LNCaP clone FGC (cell line): ENCODE measurements at places on chromosomes 5 and 9.
A peak's percentile ranks its signal among the peaks of the same experiment; 100 is the strongest.

DNA sequence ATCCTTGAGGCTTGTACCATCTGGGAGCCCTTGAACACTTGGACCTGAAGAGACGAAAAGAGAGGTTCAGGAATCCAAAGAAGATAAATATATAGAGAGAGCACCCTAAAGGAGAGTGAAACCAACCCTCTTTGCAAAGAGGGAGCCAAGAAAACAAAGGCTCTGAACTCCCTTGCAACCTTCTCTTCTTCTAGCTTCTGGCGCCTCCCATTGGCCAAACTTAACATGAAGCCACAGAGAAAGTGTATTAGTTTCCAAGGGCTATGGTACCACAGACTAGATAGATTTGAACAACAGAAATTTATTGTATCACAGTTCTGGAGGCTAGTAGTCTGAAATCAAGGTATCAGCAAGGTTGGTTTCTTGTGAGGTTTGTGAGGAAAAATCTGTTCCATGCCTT lies 175.1 kb downstream of the HCN1 start:
- DNase-seq, result peak; percentile 2

DNA sequence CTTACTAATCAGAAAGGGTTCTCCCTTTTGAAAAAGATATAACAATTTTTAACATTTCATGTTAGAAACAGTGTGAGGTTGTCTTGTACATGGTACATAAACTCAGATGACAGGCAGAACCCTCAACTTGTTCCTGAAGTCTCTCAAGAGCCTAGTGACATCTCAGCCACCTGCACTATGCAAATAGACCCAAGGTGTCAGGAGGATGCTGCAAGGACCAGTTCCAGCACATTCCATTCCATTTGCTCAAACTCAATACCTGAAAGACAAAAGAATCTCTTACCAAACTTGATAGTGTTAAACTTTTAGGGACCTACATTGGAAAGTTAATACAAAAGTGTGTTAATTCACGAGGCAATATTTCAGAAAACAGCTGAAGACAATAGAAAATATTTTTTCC lies 544.6 kb downstream of the CETN3 start:
- DNase-seq, result no peak

- DNase-seq, result no peak
Observed at GRCh38 chr5:60084226-60084625, 190.7 kb upstream of the PDE4D start.

DNA sequence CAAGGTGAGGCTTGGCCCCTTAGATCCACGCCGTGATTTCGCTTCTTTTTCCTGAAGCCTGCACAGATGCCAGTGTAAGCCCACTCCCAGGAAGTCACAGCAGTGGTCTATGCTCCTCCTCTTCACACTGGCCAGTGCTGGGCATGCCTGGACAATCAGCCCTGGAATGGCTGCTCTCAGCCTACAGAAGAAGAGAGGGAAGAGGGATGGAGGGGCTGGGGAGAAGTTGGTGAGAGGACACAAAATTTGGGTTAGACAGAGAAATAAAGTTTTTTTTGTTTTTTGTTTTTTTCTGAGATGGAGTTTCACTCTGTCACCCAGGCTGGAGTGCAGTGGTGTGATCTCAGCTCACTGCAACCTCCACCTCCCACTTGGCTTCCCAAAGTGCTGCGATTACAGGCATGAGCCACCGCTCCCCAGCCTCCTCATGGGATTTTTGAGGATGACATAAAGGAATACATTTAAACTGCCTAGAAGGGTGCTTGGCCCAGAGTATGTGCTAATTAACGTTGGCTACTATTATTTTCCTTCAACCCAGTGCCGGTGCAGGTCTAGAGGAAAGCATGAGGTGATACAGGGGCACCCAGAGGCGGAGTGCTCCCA lies 830 bp downstream of the S100Z start:
- no peak for DNase-seq

DNA sequence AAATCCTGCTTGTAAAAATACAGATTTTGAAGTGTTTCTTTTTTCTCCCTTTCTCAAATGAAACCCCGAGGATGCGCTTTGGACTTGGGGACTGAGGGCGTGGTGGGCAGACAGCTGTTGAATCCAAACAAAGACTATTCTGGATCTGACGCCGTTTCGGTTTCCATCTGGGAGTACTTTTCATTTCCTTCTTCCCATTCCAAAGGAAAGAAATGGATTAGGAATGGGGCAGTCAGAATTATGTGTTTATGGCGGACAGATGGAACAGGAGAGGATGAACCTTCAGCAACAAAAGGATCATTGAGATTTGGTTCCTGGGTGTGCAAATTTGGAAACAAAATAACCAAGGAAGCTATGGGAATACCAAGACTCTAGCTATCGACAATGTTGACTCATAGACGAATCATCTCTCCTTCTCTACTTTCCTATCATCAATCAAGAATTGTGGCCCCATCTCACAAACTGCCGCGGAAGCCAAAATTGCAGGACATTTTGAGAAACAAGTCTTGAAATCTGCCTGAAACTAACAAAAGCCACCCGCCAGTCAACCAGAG lies 300.6 kb downstream of the PARP8 start:
- DNase-seq, result no peak

GRCh38 chr5:114018186-114018585 lies 343.7 kb upstream of the KCNN2 start:
- DNase-seq, result peak; percentile 36

DNA sequence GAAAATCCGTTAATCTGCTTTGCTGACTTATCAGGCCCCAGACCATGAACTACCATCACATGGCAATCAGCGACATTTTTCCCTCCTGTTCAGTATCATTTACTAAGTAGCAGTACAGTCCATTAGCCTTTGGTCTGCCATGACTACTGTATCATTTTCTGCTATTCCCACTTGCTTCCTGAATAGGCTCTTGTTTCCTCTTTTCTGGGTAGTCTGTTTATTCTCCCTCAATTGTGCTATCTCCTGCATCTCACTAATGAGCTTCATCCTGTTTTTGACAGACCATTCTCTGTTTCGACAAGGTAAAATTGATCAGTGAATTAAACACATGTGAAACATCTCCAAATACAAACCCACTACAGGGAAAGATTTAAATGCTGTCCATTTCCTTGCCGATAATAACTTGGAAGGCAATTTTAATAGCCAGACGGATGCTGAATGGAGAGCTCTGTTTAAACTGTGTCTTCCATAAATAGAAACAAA lies 263.5 kb upstream of the ANKRD55 start:
- DNase-seq, result no peak

- DNase-seq, result no peak
Observed at GRCh38 chr9:90774071-90774470, 27.5 kb upstream of the SYK start.

- no peak for DNase-seq
Observed at GRCh38 chr5:38608874-38609273, 52.4 kb upstream of the LIFR start.

DNA sequence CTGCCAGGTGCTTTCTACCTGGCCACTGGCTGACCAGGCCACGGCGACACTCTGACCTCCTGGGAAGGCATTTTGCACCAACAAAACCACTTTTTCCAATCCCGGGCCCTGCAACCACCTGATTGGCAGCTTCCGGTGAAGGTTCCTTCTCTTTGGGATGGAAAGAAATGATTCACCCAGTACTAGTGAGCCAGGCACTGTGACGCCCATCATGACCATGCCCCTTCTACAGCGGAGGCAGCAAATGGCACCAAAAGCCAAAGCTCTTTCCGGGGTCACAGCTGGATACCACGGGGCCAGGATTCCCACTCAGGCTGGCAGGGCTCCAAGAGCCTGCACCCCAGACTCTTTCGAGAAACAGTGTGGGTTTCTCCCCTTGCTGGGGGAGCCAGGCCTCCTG lies 4.7 kb downstream of the NOTCH1 start:
- no peak for DNase-seq

GRCh38 chr5:56670916-56671315 lies 144.4 kb upstream of the MAP3K1 start:
- no peak for DNase-seq

DNA sequence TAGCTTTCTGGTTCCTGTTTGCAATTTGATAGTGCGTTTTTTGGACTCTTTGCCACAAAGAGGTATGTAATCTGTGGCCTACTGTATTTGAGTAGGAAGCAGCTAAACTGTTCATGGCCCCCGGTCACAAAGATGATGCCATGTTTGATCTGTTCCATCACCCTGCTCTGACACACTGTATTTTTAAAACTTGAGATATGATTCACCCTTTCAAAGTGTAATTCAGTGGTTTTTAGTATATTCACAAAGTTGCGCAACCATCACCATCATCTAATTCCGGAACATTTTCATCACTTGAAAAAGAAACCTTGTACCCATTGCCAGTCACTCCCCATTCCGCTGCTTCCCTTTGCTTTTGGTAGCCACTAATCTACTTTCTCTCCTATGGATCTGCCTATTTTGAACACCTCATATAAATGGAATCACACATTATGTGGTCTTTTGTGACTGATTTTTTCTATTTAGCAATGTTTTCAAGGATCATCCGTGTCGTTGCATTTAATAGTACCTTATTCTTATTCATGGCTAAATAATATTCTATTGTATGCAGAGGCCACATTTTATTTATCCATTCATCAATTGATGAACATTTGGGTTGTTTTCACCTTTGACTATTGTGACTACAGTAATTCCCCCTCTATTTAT lies 141.6 kb downstream of the NR3C1 start:
- DNase-seq, result no peak

DNA sequence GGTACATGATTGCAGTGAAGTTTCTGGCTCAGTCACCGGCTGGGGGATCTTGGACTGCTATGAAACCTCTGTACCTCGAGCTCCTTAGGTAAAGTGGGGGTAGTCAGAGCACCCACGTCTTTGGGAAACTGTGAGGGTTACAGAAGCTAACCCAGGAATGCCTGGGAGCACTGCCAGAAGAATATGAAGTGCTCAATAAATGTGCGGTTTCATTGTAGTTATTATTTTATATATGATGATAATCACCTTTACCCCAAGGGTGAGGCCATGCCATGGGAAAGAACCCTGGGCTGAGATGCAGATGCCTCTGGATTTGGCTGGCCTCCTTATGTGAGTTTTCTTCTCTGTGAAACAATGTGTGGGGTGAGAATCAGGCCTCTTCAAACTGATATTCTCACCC lies 3.7 kb downstream of the NPR3 start:
- DNase-seq, result no peak

DNA sequence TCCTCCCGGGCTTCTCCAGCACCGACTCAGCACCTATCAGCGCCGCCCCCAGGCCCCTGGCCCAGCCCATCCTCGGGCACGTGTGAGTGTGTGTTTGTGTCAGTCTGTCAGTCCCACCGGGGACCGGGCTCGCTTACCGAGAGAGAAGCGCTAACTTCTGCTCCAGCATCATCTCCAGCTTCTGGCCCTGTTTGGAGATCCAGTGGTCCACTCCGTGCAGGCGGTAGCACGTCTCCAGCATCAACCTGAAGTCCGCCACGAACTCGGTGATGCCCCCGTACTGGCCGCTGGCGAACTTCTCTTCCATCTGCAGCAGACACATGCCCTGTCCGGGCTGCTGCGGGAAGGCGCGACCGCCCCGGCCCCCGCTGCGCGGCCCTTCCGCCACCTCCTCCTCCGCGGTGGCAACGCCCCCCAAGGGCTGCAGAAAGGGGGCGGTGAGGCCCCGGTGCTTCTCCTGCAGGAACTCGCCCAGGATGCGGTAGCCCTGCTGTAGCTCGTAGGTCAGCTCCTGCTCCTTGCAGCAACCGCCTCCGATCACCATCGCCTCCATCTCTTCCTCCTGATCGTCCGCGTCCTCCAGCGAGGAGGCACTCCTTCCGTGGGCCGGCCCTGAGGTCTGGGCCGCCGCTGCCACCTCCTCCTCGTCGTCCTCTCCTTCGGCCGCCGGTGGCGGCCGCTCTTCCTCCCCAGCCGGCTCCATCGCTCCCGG lies 8.2 kb downstream of the RANBP6 start:
- DNase-seq, result peak; percentile 63

DNA sequence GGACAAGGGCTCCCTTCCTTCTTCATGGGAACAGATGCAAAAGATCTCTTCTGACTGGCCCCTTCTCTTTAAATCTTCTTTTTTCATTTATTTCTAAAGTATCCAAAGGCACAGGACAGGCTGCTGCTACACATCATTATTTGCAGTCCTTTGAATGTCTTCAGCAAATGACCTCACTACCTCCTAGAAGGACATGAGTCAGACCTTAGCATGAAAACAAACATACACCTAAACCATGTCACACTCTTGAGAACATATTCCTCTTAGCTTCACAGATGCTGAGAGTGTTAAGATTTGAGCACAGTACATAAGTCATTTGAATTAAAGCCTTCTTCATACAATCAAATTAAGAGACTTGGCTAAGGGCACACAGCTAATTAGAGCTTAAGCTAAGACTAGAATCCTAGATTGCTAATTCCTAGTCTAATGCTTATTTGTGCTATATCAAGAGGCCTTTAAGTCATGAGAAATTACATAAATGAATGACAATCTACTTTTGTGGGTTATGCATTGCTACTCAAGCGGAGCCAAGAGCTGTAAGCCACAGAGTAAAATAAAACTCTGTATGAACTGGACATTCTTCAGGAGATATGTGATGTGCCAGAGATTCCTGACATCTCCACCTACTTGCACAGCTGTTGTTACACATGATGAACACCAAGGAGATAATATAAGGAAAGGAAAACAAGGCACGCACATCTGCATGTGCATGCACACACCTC lies 109.1 kb upstream of the PTGER4 start:
- DNase-seq, result no peak

GRCh38 chr5:10423022-10423421 lies 18.7 kb upstream of the ROPN1L start:
- no peak for DNase-seq
